Osteoblast (primary cell): ENCODE measurements at places on chromosomes 4 and X. TPM values are rescaled to one million over a fixed set of nuclear protein-coding genes. Genes with fewer than 3 reads are reported as not detected.

SPANXA1 gene
- 0.29 TPM in 1 of 2 replicates, not detected in the other for total RNA-seq

BCLAF3 gene
- 7.6 and 10.0 TPM in 2 replicates for total RNA-seq

REST gene
- 49.2 and 50.7 TPM in 2 replicates for total RNA-seq

MSMO1 gene
- 238 and 290 TPM in 2 replicates for total RNA-seq

PLAC8 gene
- total RNA-seq: 0.59 and 0.72 TPM in 2 replicates

KDM6A gene
- total RNA-seq: 20.3 and 33.0 TPM in 2 replicates

KLB gene
- total RNA-seq: not detected in 2 replicates

SPATA4 gene
- 0.59 and 0.72 TPM in 2 replicates for total RNA-seq

SPARCL1 gene
- total RNA-seq: under 0.01 TPM in 1 of 2 replicates, not detected in the other

STAP1 gene
- not detected in 2 replicates for total RNA-seq

HTATSF1 gene
- 25.3 and 26.1 TPM in 2 replicates for total RNA-seq

RNF150 gene
- 13.4 and 13.8 TPM in 2 replicates for total RNA-seq

ZDHHC15 gene
- total RNA-seq: 0.59 and 1.1 TPM in 2 replicates

CCKAR gene
- total RNA-seq: 0.59 and 2.5 TPM in 2 replicates

SLC6A14 gene
- not detected in 2 replicates for total RNA-seq

OFD1 gene
- total RNA-seq: 15.9 and 19.2 TPM in 2 replicates
